MV-4-11 (cell line): ENCODE measurements at places on chromosomes 4 and X.

DNA sequence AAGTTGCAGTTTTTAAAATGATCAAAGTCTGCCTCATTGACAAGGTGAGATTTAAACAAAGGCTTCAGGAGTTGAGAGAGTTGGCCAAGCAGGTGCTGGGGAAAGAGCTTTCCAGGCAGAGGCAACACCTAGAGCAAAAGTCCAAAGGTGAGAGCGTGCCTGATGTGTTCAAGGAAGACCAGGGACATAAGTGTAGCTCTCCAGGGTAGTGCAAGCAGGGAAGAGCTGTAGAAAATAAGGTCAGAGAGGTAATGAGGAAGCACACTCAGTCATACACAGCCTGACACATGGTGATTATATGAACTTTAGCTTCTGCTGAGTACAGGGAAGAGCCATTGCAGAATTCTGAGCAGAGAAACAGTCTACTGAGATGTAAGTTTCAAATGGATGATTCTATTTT is 265.0 kb upstream of the NWD2 start:
- no peak for DNase-seq

- no peak for DNase-seq
Measured at GRCh38 chrX:97931586-97931985, 1047.9 kb downstream of the RPA4 start.

DNA sequence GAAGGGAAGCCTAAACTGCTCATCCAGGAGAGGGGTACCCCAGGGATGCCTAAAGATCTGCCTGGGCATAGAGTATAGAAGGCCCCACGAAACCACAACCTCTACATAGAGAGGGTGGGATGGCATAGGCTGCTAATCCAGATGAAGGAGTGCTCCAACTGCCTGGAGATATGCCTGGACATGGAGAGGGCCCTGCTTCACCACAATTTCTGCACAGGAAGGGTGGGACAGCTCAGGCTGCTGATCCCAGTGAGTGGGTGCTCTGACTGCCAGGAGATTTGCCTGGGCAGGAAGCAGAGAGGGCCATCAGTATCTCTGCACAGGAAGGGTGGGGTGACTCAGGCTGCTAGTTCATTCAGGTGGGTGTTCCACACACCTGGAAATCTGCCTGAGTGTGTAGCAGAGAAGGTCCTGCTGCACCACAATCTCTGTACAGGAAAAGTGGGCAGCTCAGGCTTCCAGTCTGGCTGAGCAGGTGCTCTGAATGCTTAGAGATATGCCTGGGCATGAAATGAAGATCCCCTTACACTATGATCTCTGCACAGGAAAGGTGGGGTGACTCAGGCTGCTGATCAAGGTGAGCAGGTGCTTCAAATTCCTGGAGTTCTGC is 61.1 kb downstream of the ZNF518B start:
- DNase-seq, result no peak

DNA sequence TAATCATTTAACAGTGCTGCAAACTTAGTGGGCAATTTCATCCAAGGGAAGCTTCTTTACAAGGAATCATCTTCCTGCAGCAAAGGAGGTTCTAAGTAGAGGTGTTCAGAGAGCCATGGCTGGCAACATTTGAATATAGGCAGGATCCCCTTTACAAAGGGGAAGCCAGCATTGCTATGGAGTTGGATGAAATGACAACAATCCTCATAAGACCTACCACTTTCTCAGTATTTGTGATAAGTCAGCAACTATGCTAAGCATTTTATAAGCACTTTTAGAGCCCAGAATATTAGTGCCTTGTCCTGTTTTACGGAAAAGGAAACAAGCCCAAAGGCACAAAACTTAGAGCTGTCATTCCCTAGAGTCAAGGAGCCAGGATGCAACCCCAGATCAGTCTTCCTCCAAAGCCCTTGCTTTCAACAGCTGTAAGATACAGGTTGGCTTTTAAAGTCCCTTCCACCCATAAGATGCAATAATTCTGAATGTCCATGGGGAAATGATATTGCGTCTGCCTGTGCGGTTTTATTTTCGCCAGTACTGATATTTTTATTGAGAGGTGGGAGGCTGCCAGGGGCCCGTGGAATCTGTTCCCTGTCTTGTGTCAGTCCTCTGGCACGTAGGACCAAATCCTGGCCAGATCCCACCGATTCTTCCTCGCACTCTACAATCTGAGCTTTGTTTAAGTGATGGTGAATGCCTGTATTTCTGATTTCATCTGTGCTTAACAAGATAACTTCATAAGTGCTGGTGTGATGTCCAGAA is 59.1 kb downstream of the SMIM20 start:
- DNase-seq, result no peak

DNA sequence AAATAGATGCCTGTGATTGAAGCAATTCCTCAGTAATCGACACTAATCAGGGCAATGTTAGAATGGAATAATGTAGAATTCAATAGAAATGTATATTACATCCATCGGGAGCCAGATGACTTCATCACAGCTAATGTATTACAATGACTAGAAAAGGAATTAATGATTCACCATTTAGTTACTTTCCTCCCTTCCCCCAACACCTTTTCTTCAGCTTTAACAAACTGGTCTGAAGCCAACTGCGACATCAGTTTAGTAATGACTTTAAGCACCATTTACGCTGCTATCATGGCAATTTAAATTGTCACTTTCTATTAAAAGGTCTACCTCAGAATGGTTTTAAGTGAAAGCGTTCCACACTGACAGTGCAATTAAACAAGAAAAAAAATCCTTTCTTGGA is 45.1 kb downstream of the SUPT20HL2 start:
- no peak for DNase-seq

DNA sequence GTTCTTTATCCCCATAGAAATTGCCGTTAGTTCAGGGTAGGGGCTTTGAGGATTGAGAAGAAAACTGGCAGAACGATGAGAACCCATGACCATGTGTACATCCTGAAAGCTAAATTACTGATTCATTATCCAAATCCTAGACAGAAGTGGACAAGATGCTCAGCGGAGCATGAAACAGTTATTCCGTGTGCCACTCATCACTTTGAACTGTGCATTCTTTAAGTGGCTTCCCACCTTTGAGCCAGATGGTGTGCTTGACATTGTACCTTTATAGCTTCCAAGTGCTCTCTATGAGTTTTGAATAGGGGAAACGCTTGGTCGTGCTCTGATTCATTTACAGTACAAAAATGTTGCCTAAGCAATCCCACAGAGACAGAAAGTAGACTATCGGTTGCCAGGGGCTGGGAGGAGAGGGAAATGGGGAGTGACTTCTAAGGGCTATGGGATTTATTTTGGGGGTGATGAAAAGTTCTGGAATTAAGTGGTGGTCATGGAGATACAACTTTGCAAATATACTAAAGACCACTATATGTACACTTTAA is 100.0 kb downstream of the DOCK11 start:
- no peak for DNase-seq

DNA sequence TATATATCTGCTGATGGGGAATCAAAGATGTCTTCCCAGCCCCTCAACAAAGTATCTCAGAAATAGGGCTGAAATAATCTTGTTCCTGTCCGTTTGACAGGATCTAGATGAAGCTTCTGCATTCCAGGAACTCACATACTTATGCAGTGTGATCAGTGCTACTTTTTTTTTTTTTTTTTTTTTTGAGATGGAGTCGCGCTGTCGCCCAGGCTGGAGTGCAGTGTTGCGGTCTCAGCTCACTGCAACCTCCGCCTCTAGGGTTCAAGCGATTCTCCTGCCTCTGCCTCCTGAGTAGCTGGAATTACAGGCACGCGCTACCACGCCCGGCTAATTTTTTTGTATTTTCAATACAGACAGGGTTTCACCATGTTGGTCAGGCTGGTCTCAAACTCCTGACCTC is 36.4 kb downstream of the DHX15 start:
- no peak for DNase-seq

DNA sequence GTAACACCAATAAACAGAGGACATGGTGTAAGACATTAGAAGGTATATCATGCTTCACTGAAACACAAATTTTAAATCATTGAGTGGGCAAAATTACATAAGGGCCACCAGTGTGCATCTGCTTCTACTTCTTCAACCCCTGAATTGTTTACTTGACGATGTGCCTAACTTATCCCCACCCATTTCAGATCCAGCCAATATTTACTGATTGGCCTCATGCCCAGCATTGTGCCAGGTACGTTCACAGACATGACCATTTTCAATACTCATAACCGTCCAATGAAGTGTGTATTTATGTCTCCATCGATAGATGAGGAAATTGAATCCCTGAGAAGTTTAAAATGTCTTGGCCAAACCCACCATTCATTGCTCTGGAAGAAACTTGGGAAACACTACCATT is 208.3 kb upstream of the MID1 start:
- DNase-seq, result no peak

- no peak for DNase-seq
Measured at GRCh38 chr4:8381814-8382581, 58.5 kb downstream of the ACOX3 start.

GRCh38 chr4:75102787-75103085 is 169.8 kb downstream of the PARM1 start:
- no peak for DNase-seq

DNA sequence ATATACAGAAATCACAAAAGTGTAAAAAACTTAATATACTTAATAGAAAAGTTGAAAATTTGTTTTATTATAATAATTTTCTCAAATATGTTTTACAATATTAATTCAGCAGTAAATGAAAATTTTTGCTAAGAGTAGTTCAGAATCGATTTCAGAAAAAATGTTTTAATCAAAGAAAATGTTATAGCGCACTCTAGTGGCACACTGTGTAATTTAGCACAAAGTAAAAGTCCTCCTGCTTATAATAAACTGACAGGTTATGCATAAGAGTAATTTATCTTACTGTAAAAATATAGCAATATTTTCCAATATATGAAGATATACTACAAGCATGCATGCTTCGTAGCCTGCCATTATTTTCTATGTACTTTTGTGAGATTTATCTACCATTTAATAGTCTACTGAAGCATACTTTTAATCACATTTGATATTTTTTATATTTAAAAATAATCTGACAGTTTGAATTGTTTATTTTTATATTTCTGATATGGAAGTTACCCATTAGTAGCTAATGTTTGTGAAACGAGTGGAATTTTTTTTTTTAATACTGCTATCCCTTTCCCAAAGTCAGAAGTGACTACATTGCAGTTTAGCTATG is 217.9 kb upstream of the KLHL4 start:
- peak; percentile 2 for DNase-seq

- DNase-seq, result no peak
Measured at GRCh38 chr4:107648178-107648991, 71.6 kb downstream of the PAPSS1 start.

DNA sequence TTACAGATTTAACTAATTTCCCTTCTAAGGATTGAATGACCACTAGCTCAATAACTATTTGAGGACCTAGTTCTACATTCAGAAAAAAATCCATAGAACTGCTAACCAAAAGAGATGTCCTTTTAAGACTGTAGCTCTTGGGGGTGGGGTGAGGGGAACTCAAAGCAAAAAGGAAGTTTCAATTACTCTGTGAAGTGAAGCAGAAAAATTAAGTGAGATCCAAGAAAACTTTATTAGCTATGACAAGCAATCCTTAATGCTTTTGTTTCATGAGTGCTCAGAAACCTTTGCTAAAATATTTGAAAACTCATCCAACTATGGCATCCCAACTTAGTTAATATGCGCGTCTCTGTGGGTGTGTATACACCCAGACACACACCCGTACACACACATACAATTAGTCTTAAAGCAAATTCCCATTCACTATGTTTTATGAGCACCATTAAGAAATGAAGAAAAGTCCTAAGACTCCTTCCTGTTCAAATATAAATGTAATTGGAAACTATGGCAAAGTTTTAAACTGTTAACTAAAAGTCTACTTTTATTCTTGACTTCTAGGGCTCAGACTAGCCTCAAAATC is 44.5 kb downstream of the GPC4 start:
- peak; percentile 0 for DNase-seq

- DNase-seq, result peak; percentile 66
Measured at GRCh38 chr4:72112514-72113156, 80.8 kb downstream of the NPFFR2 start.

GRCh38 chrX:38332505-38332904 is 5.2 kb upstream of the RPGR start:
- DNase-seq, result no peak

DNA sequence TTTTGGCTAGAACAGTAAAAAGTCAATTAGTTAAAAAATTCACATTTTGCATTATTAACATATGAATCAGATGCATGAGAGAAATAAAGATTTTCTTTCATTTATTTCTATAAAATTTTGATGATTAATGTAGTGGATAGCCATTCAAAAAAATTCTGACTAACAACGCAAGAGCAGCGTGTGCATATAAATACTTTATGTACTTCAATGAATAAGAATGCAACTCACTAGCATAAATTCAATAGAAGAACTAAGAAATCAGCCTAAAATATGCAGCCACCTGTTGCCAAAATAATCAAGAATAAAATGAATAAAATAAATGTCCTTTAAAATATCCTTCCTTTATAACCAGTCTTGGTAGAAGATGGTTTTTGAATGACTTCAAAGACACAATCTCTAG is 471.9 kb downstream of the PDGFC start:
- no peak for DNase-seq

- no peak for DNase-seq
Measured at GRCh38 chr4:139209470-139210063, 32.5 kb upstream of the ELF2 start.

DNA sequence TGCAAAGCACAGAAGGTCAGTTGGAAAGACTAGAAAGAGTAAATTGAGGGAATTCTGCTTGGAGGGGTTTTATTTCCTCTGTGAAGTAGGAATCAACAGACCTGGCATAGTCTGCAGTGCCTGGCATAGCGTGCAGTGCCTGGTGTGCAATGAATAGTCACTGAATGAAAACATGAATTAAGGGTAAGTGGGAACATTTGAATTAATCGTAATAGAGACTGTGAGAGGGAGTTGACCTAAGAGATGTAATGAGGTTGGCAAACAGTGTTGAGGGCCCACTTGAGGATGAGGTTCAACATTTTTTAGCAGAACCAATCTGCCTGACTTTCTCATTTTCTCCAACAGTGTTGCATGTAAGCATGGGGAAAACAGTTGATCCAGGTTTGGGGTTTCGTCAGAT is 377.2 kb upstream of the FTHL17 start:
- DNase-seq, result no peak

GRCh38 chrX:100654261-100654660 is 10.3 kb downstream of the SRPX2 start:
- no peak for DNase-seq

DNA sequence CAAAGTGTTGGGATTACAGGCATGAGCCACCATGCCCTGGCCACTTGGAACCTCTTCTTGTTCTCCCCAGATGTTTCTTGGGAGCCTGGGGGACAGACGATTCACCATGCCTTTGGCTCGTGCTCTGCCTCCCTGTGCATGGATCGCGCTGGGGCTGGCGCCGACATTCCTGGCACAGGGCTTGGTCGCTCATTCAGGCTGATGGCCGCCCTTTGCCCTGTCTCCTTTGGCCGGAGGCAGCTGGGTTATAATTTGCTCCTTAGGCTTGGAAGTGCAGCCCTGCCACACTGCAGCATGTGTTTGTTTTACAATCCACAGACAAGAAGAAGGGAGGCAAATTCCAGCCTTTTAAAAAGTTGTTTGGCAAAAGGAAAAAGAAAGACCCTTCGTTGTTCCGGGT is 115.3 kb downstream of the AASDH start:
- no peak for DNase-seq

DNA sequence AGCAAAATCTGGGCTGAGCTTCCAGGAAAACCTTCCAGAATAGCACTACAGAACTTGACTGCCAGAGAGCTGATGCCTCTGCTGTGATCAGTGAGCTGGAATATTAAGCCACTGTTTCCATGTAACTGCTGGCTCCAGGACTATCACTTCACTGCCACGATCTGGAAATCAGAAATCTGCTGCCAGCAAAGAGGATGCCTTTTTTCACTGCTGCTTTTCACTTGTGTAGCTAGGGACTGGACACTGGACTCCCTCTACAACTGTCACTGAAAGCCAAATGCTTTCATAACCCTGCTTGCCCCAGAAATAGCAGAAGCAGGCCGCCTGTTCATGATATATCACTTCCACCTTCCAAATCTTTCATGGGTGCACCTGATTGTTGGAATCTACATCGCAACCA is 9.4 kb upstream of the AP1S2 start:
- DNase-seq, result peak; percentile 37
